ENCODE measurements at places on chromosomes 1 and 21.

DNA sequence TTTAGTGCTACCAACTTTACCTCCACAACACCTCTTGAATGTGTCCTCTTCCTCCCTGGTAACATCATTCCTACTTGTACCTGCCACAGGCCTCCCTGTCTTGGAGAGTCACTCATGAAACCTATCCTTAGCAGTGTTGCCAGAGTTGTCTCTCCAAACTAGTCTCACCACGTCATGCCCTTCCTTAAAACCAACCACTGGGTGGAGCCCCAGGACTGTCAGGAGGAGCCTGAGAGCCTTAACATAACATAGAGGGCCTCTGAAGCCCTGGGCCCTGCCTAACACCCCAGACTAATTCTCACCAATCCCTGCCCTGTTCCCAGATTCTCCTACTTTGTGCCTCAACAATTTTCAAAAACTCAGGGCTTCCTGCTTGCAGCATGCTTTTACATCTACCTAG lies 65.3 kb downstream of the ZNF697 start:
- peak; percentile 7 for DNase-seq

DNA sequence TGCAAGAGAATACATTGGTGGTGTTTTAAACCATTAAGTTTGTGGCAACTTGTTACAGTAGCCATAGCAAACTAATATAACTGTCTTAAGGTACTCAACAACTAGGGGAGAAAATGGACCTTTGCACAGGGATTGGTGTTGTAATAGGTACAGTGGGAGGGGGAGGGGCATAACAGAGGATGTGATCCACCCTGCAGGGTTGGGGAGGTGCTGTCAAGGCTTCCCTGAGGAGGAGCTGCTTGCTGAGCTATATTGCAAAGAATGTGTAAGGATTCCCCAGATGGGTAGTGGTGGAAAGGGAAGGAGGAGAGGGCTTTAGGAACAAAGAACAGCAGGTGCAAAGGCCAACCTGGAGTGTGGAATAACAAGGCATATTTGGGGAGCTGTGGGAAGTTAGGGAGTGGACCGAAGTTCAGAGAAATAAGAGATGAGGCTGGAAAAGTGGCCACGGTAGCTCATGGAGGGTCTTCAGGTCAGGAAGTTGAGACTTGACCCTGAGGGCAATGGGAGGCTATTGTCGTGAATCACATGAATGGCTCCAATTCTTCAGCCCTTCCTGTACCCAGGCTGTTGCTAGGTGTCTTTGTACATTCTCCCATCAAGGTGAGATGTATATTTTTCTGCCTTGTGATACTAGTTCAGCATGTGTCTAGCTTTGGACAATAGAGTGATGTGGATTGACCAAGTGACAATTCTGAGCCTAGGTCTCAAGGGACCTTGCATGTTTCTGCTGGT lies 168.6 kb upstream of the CSF3R start:
- no peak for DNase-seq

DNA sequence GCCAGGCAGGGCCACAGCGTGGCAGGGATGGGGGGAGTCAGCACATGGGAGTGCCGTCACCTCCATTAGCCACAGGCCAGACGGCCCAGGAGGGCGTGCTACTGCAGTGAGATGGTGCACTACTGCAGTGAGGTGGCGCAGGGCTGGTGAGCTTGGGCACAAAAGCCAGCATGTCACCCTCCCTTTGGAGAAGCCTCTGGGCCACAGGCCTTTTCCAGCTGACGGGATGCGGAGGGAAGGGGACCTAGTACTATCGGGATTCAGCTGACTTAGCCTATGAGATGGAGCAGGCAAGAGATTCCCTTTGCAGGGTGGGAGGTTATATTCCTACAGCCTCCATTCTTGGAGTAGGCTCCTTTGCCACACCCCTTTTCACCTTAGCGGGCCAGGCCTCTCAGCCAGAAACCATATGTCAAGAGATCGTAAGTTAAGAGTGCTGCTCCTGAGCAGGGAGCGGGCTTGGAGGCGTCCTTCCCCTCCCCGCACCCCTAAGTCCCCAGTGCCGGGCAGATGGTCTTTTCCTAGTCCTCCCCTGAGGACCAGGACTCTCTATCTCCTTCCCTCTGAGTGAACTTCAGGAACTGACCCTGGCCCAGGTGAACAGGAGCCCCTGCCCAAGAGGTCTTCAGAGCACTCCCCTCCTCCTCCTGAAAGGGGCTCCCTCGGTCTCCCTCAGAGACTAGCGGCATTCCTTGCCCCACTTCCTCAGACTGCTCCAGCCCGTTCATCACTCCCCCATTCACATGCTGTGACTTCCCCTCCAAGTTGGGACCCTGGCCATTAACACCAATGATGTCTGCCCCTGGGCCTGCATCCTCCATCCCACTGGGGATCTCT lies 8.2 kb downstream of the NES start:
- DNase-seq = no peak

GRCh38 chr1:55213885-55214211 lies 1.3 kb downstream of the USP24 start:
- DNase-seq = no peak

DNA sequence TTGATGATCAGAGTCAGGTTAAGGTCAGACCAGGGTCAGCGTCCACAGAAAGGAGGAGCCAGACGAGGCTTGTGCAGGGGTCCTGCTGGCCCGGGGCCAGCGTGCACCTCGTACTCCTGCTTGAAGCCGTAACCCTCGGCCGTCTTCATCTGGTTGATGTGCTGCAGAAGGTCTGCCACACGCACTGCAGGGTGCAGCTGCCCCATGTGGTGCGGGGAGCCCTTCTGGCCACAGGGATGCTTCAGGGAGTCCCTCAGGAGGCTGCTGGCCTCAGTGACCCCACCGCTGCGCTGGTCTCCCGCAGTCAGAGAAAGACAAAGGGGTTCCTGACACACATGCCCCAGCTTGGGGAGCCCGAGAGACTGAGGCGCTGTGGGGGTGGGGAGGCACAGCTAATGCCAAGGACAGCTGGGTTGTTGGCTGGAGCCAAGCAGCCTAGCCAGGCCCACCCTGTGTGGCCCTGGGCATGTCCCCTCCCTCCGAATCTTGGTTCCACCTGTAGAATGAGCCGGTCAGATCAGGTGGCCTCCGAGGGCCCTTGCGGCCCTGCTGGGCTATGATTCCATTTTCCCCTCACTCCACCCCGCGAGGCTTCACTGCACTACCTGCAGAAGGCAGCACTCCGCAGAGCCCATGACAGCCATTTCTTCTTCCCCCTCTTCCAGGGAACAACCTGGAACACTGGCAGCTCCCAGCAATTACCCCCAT lies 251.9 kb downstream of the PTPRU start:
- no peak for DNase-seq

DNA sequence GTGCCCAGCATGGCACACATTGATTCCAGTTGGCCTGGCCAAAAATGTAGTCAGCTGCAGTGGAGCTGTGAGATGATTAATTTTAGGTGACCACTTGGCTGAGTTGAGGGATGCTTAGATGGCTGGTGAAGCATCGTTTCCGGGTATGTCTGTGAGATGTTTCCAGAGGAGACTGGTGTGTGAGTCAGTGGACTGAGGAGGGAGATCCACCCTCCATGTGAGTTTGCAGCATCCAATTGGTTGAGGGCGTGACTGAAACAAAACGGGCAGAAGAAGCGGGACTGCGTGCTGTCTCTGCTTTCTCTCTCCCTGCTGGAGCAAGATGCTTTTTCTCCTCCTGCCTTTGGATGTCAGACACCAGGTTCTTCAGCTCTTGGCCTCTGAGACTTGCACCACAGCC lies 68.2 kb upstream of the DSCAM start:
- no peak for DNase-seq

DNA sequence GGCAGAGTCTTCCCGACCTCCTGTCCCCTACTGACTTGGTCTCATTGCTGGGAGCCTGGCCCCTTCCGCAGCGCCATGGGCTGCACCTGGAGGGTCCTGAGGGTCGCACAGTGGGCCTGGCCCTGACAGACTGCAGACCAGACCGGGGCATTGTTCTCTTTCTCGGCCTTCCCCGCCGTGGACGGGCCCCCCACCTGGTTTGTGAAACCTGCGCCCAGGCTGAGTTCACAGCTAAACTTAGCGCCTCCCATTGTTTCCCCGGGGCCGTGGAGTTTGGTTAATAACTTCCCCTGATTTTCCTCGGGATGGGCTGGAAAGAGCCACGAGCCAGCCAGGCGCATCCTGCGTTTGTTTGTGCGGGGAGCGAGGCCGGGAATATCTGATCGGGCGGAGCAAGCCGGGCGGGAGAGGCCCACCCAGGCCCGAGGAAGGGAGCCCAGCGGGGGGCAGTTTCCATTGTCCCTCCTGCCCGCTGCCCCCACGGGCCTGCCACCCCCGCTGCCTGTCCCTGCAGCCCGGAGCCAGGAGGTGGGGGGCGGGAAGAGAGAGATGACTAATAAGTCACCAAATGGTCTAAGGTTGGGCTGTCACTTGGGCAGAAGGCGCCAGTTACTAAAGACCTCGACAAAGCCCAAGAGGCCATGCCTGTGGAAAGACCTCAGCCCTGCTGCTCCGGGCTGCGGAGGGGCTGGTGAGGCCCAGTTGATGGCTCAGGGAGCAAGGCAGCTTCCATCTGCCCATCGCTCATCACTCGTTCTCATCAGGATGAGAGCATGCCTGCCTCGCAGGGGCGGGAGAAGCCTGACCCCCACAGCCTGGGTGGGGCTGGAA lies 39.0 kb upstream of the ARHGEF16 start:
- DNase-seq = no peak

GRCh38 chr1:214494706-214495105 lies 56.7 kb downstream of the PTPN14 start:
- no peak for DNase-seq

- no peak for DNase-seq
Observed at GRCh38 chr1:180233191-180234011, 3.3 kb downstream of the LHX4 start.

DNA sequence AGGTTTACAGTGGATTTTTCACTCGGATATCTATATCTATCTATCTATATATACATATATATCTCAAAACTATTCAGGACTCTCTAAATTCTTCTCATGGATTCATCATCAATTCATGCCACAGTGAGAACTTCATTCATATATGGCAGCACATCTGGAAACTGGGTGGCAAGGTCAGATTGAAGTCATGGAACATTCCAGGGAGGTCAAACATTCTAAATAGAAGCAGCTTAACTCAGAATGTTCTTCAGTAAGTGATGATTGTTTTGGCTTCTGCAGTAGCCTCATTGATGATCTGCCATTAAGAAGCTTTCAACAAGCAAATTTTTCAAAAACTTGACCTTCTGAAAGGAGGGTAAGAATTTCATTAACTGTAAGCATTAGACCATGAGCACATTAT lies 46.9 kb upstream of the ADAMTS1 start:
- no peak for DNase-seq

GRCh38 chr1:5109633-5110032 lies 455.2 kb downstream of the AJAP1 start:
- no peak for DNase-seq

DNA sequence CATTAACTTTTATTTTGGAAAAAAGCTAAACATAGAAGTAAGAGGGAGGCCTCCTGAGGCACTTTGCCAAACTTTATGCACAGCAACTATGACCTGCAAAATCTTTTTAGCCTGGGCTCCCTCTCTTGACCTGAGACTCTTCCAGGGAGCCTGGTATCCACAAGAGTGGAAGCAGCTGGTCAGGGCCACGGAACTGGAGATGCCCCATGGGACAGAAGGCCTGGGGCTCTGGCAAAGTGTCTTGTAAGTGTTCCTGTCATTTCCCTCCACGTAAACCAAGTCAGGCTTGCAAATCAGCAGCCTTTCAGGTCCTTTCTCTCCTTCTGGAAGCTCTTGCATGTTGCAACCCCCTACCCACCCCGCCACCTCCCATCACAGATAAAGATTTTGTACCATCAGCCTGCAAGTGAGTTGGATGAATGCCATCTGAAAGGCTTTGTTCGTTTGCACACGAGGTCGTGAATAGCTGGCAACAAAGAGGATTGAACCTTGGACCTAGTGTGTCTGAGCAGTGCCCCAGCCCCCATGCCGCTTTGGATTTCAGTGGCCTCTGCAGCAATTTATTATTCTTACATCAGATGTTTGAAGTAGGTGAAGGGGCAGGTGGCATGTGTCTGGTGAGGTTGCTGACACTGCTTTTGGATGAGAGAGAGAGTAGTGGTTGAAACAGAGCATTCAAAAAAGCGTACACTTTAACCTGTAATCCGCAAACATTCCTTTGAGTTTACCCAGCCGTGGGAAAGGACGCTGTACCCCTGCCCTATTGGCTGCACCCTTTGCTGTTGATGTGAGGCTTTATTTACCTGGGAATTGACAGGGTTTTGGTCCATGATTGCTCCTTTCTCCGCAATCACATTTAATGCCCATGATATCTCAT lies 91.6 kb downstream of the GALNT2 start:
- DNase-seq = no peak

DNA sequence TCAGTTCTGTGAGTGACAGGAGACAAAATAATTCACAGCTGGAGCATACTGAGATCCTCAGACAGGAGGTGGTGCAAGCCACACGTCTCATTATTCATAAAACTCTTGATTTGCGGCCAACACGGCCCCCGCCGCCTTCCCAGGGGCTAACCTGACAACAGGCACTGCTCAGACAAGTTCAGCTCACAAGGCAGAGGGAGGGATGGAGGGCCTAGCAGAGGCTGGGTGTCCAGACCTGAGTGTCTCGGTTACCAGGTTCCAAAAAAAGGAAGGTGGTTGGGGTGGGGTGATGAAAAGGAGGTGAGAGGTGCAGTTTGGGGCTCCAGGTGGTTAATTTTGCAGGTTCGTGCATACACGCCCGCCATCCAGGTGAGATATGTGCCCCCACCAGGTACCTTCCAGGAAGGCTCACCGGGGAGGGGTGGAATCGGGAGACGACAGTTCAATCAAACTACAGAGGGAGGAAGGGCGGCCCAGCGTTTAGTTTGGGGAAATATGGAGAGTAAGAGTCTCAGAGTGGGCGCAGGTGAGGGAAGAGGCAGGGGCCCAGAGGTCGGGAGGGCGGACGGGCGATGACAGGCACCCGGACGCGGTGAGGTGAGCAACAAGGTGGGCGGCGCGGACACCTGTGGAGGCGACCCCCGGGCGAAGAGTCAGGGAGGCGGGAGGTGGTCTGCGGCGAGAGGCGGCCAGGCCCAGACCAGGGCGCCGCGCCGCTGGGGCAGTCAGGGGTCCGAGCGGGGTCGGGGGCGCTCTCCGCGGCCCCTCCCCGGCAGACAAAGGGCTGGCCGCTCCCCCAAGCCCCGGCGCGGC lies 629 bp downstream of the CTNNBIP1 start:
- no peak for DNase-seq

GRCh38 chr1:185568155-185569123 lies 165.8 kb upstream of the HMCN1 start:
- no peak for DNase-seq

DNA sequence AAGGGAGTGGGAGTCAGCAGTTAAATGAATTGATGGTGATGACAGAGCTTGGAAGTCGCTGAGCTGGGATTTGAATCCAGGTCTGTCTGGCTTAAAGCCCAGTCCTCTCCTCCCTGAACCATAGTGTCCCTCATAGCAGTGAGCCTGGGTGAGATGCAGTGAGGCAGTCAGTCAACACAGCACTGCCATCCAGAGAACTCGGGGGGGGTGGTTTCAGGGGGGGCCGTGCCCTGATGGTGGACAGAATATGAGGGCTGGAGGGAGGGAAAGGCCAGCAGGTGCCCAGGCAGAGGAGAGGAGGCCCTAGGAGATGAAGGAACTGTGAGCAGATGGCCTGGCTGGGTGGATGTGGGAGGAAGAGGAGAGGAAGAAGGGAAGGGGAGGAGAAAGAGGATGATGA lies 405.6 kb downstream of the PTPRU start:
- no peak for DNase-seq

GRCh38 chr1:46131712-46132528 lies 509 bp downstream of the PIK3R3 start:
- DNase-seq = no peak
